ENCODE measurements at places on chromosomes 1 and 21. TPM values are rescaled to one million over a fixed set of nuclear protein-coding genes. Genes with fewer than 3 reads are reported as not detected.

The NLRP3 gene
- 0.68 TPM for polyA plus RNA-seq

- peak; percentile 74 for DNase-seq
- peak overlapping the region; percentile 57 for H3K4me3 ChIP-seq
- peaks cover 15% of the 10 kb centered on the region for H3K36me3 ChIP-seq
- H3K27ac ChIP-seq: peak overlapping the region; percentile 98
- no peaks in the 10 kb centered on the region for H3K27me3 ChIP-seq
- peaks cover 89% of the 10 kb centered on the region for H3K4me1 ChIP-seq
Measured at GRCh38 chr1:26786437-26787380, 1.0 kb upstream of the PIGV start.

DNA sequence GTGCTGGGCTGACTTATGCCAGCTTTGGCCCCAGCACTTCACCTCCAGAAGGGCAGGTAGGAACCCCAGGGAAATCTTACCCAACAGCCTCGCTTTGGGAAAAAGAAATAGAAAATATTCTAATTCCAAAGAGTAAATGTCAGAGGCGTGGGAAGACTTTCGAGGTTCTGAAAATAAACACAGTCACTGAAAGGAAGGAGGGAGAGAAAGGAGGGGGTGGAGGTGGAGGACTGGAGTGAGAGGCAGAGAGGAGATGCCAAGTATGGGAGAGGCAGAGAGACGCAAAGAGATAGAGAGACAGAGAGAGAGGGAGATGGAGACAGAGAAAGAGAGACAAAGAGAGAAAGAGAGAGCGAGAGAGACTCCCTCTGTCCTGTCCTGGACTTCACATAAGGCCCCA is 395.0 kb downstream of the PTPRU start:
- H3K36me3 ChIP-seq: no peaks in the 10 kb centered on the region
- H3K4me1 ChIP-seq: no peaks in the 10 kb centered on the region
- no peak overlapping the region for H3K4me3 ChIP-seq
- no peak for DNase-seq
- peaks cover 16% of the 10 kb centered on the region for H3K27me3 ChIP-seq

- DNase-seq: no peak
- no peaks in the 10 kb centered on the region for H3K36me3 ChIP-seq
- peaks cover 3% of the 10 kb centered on the region for H3K4me1 ChIP-seq
- no peaks in the 10 kb centered on the region for H3K27me3 ChIP-seq
- no peak overlapping the region for H3K27ac ChIP-seq
Measured at GRCh38 chr1:115307661-115308060, 30.4 kb downstream of the NGF start.

GRCh38 chr1:168565825-168566224 is 10.6 kb upstream of the XCL1 start:
- no peak overlapping the region for H3K4me3 ChIP-seq
- no peaks in the 10 kb centered on the region for H3K27me3 ChIP-seq
- no peak for DNase-seq

DNA sequence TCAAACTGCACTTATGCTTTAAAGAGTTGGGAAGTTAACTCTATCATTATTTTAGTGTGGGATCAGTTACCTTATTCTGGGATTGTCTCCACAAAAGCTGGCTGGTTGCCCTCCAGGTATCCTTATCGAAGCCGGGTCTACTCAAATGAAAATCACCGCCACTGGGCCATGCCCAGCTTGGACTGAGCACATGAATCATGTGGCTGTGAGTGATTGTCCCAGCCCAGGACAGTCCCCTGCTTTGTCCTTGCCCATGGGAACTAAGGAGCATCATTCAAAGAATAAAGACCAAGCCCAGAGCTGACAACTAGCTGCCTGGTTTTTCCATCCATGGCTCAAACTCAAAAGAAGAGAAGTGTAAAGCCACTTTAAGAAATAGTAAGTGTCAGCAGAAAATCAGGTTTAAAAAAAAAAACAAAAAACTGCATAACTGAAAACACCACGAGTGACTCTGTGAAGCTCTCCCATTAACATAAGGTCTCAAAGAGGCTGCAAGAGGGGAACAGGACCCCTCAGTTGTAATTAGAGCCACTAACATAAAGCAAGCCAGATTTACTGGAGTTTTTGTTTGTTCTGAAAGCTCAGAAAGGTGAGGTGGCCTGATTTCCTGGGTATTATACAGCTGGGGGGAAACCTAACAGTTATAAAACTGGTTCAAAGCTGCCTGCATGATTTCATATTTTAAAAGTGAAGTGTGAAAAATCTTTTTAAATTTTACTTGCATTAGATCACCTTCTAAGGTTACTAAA is 91.5 kb downstream of the KIF14 start:
- no peaks in the 10 kb centered on the region for H3K36me3 ChIP-seq
- H3K4me3 ChIP-seq: no peak overlapping the region
- H3K27me3 ChIP-seq: peaks cover 7% of the 10 kb centered on the region

The MAPKAPK2 gene
- 144 TPM for polyA plus RNA-seq

- no peaks in the 10 kb centered on the region for H3K27me3 ChIP-seq
- H3K36me3 ChIP-seq: peaks cover 20% of the 10 kb centered on the region
- H3K27ac ChIP-seq: peak overlapping the region; percentile 61
- H3K4me1 ChIP-seq: peaks cover 44% of the 10 kb centered on the region
- no peak for DNase-seq
Measured at GRCh38 chr1:33370827-33371226, 49.9 kb upstream of the A3GALT2 start.

DNA sequence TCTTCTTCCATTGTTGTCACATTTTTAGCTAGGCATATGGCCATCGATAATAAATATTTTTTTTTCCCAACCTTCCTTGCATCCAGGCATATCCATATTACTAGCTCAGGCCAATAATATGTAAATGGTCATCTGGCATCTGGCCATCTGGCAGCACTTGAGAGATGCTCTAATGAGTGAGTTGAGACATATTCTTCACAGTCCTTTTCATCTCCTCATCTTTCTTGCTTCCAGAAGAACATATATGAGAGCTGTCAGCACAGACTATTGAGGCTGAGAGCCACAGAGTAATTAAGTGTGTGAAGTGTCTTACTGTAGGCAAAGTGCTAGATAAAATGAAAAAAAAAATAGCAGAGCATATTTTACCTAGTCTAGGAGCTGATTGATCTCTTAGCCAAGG is 628.4 kb upstream of the TMPRSS15 start:
- H3K4me1 ChIP-seq: no peaks in the 10 kb centered on the region
- no peaks in the 10 kb centered on the region for H3K36me3 ChIP-seq
- H3K27me3 ChIP-seq: no peaks in the 10 kb centered on the region
- no peak for DNase-seq
- no peak overlapping the region for H3K27ac ChIP-seq
- no peak overlapping the region for H3K4me3 ChIP-seq

DNA sequence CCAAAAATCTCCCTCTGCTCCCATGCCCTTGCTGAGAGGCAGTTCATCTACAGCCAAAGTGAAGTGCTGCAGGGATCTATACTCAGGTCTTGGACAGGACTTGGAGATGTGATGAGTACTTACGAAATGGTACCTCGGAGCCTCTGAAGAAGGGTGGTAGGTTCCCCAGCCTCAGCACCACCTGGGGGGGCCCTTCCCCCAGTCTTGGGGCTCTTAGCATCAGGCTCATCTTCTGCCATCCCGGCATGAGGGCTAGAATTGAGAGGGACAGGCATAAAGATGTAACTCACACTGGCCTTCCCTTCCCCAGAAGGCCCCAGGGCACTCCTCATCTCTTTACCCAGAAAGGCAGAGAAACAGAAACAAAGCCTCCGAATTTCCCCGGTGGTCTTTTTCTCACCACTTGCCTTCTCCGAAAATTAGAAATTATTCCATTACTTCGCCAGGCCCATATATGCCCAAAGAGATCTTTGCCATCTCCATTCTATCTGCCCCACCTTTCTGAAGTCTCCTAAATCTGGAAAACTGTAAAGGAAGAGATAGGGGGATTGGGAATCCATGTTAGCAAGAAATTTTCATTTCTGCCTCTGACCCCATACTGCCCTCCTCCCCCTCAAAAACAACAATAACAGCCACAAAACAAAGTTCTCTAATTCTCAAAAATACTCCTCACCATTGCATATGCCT is 827 bp downstream of the RFX5 start:
- peaks cover 47% of the 10 kb centered on the region for H3K36me3 ChIP-seq
- no peaks in the 10 kb centered on the region for H3K4me1 ChIP-seq
- H3K4me3 ChIP-seq: peak overlapping the region; percentile 64
- H3K27ac ChIP-seq: peak overlapping the region; percentile 95
- no peaks in the 10 kb centered on the region for H3K27me3 ChIP-seq

GRCh38 chr21:37060296-37060695 is 12.6 kb downstream of the PIGP start:
- H3K27me3 ChIP-seq: no peaks in the 10 kb centered on the region
- H3K27ac ChIP-seq: no peak overlapping the region
- peaks cover 8% of the 10 kb centered on the region for H3K36me3 ChIP-seq
- DNase-seq: no peak

The WDR64 gene
- polyA plus RNA-seq: not detected

The ROR1 gene
- polyA plus RNA-seq: 2.9 TPM

The MYBPH gene
- polyA plus RNA-seq: not detected

The SGIP1 gene
- 7.5 TPM for polyA plus RNA-seq

DNA sequence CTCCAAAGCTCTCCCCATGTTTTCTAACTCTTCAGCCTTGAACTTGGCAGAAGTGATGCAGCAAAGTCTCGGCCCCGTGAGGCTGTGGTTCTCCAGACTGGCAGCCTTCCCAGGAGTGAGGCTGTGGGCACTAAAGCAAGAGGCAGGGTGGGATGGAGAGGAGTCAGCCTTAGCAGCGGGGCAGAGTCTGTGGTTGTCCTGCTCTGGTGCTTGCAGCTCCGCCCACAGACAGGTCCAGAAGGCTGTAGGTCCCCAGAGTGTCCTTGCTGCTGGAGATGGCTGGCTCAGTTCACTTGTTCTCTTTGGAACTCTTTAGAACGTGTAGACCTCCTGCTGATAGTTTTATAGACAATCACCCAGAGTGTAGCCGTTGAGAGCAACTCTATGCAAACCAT is 142.6 kb downstream of the AJAP1 start:
- H3K36me3 ChIP-seq: no peaks in the 10 kb centered on the region
- no peak overlapping the region for H3K4me3 ChIP-seq
- H3K4me1 ChIP-seq: peaks cover 12% of the 10 kb centered on the region
- DNase-seq: no peak
- no peak overlapping the region for H3K27ac ChIP-seq

The CELA2B gene
- polyA plus RNA-seq: not detected

The SLC1A7 gene
- polyA plus RNA-seq: 0.04 TPM

The ATP13A2 gene
- 10.9 TPM for polyA plus RNA-seq

- no peaks in the 10 kb centered on the region for H3K36me3 ChIP-seq
- no peak for DNase-seq
- H3K4me3 ChIP-seq: no peak overlapping the region
Measured at GRCh38 chr1:182700351-182700709, 15.9 kb upstream of the RGS8 start.

The PYCR2 gene
- polyA plus RNA-seq: 96.0 TPM

The ALX3 gene
- polyA plus RNA-seq: 0.04 TPM

- no peak overlapping the region for H3K4me3 ChIP-seq
- H3K27ac ChIP-seq: no peak overlapping the region
- H3K36me3 ChIP-seq: no peaks in the 10 kb centered on the region
- no peak for DNase-seq
- H3K4me1 ChIP-seq: no peaks in the 10 kb centered on the region
Measured at GRCh38 chr1:68954841-68955240, 458.0 kb upstream of the DEPDC1 start.

- peaks cover 11% of the 10 kb centered on the region for H3K4me1 ChIP-seq
- no peak for DNase-seq
- H3K36me3 ChIP-seq: no peaks in the 10 kb centered on the region
- H3K27me3 ChIP-seq: no peaks in the 10 kb centered on the region
- no peak overlapping the region for H3K27ac ChIP-seq
- H3K4me3 ChIP-seq: no peak overlapping the region
Measured at GRCh38 chr1:66327588-66327987, 206.4 kb upstream of the SGIP1 start.

The GJA9 gene
- polyA plus RNA-seq: not detected

The KCNQ4 gene
- 3.4 TPM for polyA plus RNA-seq
